Stimulated activated CD8-positive, alpha-beta memory T cell treated with anti-CD3 and anti-CD28 coated beads, Interleukin-12 subunit alpha, Interleukin-12 subunit beta, amount 100 ng/mL, for 1 hour (primary cell): ENCODE measurements at places on chromosomes 12 and 14.

GRCh38 chr14:68363466-68363842 is 429.4 kb downstream of the ZFP36L1 start:
- DNase-seq, result no peak

DNA sequence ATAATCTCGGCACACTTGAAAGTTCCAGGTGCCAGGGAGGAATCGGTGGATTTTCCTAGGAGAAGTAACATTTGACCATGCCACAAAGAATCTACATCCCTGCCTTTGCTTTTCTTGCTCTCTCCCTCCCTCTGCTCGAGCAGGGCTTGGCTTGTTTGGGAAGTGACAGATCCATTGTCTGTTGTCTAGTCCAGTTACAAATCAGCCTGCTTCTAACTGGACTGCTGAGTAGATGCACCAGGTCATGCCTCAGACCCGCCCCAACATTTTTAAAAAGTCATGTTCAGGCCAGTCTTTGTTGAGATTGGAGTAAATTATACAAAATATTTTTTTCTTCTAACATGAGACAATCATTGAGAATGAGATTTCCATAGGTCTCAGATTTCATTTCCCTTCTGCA is 153.4 kb downstream of the GCH1 start:
- DNase-seq, result no peak

DNA sequence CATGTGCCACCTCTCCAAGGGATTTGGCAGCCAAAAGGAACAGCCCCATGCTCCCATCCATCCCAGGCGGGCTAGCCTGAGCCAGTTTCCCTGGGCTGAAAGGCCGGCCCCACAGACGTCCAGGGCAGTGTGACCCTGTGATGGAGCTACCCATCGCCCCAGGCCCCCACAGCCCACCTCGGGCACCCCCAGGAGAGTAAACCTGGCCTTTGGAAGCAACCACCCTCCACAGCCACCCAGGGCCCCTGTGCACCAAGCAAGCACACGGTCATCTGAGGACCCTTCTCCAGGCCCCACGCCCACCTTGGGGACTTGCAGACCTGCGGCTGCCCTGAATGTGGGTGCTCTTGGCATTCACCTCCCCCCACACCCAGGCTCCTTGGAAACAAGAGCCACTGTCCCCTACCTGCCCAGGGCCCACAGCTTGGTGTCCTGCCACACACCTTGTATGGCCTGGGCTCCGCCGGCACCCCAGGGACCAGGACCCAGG is 8.4 kb downstream of the AHNAK2 start:
- DNase-seq, result no peak

GRCh38 chr12:129200576-129200975 is 347.3 kb downstream of the GLT1D1 start:
- no peak for DNase-seq

- no peak for DNase-seq
Measured at GRCh38 chr14:95499354-95499750, 17.1 kb downstream of the SYNE3 start.

- DNase-seq, result no peak
Measured at GRCh38 chr12:126342866-126343265, 1277.6 kb downstream of the AACS start.

- no peak for DNase-seq
Measured at GRCh38 chr14:99325016-99325415, 53.0 kb upstream of the BCL11B start.

DNA sequence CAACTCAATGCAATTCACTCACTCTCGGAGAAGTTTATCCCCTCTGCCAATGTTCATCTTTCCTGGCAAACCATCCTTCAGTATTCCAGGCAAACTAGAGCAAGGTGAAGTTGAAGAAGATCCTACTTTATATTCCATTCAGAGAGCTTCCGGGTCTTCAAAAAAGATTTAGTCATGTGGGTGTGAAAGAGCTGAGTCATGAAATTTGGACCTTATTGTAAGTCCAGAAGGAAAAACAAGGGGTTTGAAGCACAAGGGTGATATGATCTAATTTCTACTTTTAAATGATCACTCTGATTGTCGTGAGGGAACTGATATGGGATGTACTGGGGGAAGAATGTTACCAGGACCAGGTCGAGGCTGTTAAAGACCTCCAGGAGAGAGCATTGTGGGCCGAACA is 2.8 kb upstream of the PRH2 start:
- DNase-seq, result no peak

DNA sequence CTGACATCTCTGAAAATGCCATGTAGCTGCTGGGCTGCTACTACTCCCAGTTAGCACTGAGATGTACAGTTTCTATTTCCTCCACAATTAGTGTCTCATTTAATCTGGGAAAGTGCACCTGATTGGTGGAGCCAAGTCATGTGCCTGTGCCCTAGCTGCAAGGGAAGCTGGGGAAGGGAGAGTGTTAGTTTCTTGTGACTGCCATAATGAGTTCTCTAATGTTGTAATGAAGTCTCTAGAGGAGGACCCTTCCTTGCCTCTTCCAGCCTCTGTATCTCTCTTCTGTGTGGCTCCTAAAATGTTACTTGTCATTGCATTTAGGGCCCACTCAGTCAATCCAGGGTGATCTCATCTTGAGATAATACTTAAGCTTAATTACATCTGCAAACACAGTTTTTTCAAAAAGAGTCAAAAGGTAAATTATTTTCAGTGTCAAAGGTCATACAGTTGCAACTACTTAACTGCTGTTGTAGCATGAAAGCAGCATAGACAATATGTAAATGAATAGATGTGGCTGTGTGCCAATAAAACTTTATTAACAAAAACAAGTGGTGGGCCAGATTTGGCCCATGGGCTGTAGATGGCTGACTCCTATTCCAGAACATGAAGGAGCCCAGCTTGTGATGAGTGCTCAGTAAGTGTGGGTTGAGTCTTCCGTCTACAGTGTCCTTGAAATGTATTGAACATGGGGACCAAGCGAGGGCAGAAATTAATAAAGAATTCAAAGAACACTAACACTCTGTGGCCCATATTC is 137.2 kb upstream of the MAP1LC3B2 start:
- no peak for DNase-seq

DNA sequence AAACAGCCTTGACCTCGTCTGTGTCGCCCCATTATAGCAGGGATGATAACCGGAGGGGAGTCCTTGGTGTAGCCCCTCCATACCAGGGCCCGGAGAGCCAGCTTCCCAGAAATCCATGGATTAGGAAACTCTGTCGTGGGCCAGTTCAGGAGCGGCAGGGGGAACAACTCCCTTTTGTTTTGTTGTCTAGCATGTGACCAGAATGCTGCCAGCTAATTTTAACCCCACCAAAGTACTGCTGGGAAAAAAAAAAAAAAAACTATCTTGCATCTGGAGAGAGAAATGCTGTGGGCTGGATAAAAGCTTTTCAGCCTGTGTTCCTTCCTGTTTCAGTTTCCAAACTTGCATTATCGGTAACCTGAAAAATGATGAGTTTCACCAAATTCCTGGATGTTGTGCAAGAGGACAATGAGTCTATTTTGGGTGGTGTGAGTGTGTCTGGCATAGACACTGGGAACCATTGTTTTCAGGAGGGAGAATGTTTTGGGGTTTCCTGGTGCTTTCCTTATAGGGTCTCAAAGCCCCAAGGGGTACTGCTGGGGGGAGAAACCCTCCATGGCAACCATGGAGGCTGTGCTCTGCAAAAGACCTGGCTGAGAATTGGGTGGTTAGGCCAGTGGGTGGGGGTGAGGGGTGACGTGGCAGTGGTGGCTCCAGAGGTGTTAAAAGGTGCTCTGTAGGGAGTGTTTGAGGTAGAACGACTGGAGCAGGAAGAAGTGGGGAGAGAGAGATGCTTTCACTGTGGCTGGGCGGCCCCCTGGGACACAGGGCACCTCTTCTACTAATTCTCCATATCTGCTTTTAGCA is 14.9 kb upstream of the IRF2BPL start:
- no peak for DNase-seq

DNA sequence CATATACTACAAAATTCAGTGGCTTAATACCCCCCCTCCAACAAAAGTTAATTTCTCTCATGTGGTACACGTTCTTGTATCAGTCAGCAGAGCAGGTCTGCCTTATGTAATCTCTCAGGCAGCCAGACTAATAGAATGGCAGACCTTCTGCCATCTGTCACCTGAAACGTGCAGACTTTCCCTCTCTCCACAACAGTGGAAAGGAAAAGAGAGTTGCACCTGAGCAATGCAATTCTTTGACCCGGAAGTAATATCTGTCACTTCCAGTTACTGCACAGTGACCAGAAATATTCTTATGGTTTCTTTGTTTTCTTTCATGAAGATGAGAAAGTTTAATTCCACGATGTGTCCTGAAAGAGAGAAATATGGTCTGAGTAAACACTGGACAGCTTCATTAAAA is 14.4 kb downstream of the KERA start:
- no peak for DNase-seq

- no peak for DNase-seq
Measured at GRCh38 chr14:77474479-77475177, 16.7 kb downstream of the AHSA1 start.

DNA sequence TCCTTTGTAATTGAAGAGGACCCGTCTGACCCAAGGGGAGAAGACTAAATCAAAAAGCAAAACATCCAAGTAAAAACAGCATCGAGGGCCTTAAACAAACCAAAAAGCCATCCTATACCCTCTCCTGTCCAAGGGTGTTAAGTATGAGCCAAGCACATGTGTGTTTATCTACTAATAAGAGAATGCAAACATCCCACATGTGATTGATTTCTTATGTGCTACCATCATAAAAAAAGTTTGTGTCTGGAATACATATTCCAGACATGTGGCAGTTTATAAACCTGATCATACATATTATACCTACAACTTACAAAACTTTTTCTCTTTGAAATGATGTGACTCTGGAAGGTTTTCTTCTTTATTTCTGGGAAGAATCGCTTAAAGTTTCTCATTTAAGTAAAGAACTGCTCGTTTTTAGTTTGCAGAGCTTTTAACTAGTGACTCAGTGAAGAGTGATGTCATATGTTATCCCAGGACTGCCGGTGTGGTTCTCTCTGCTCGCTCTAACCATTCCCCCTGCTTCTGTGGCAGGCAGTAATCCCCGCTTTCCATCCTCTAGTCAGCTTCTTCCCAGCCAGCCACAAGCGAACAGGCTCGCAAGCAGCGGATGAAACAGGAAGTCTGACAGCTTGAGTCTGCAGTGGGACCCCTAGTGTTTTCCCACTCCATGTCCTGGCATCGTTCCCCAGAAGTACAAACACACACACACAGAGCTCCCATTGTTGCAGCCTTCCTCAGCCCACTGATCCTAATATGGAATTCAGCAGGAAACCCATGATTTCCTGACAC is 431 bp upstream of the RHOJ start:
- DNase-seq, result no peak

GRCh38 chr14:71208702-71209357 is 301.6 kb downstream of the PCNX1 start:
- no peak for DNase-seq

GRCh38 chr12:65532764-65533163 is 254.3 kb downstream of the MSRB3 start:
- DNase-seq, result no peak

GRCh38 chr12:14905269-14906004 is 19.8 kb upstream of the MGP start:
- DNase-seq, result no peak

- no peak for DNase-seq
Measured at GRCh38 chr12:109263439-109263838, 45.6 kb downstream of the FOXN4 start.

DNA sequence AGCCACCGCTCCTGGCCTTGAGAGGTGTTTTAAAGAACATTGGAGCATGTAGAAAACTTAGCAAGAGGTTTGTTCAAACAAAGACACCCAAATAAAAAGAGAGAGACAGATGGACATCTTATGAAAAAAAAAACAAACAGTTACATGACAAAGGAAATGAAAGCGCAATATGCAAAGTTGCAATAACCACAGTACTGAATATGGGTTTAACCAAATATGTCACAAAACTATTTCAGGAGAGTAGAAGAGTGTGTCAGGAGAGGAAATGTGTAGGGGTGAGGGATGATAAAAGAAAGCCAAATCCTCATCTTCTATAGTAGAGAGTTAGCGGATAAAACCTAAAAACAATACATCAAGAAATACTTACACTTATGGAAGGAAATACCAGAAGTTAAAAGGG is 98.4 kb downstream of the GTF2A1 start:
- DNase-seq, result no peak

DNA sequence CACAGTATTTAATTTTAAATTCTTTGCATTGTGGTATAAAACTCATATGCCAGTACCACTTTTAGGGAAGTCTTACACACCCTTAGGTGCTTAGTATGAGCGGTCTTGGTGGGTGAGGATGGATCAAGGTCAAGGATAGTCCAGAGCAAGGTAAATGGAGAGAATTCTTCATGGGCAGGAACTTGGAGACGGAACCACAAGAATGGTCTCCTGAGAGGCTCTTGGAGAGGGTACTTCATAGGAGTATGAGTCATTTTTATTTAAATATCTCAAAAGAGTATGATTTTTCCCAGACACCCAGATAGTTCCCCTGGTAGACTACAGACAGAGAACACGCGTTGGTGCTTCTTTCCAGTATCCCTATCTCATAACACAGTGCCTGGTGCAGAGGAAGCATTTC is 21.9 kb downstream of the HSPB8 start:
- no peak for DNase-seq

DNA sequence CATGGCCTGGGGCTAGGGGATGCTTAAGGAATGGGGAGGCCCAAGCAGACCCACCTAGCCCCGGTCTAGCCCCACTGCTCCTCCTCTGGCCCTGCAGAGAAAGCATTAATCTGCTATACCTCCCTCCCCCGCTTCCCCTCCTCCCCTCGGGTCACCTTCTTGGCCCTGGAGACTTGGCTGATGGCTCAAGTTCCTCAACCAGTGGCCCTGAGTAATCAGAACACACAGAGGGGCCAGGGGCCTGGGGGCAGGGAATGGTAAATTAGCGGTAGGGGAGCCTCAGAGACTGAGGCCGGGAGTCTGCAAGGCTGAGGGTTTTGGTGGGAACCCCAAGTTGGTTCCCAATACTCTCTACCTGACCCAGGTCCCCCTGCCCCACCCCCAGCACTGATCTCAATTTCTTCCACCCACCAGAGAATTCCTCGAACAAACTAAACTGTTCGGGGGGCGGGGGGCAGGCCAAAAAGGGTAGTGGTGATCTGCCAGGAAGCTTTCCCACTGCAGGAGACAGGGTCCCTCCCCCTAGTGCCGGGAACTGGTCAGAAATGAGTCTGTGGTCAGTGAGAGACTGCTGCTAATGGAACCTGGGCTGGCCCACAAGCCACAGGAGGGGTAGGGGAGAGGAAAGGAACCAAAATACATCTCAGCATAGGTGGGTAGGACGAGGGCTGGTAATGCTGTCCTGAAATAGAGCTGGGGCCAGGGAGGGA is 12.8 kb upstream of the SMARCD1 start:
- no peak for DNase-seq

DNA sequence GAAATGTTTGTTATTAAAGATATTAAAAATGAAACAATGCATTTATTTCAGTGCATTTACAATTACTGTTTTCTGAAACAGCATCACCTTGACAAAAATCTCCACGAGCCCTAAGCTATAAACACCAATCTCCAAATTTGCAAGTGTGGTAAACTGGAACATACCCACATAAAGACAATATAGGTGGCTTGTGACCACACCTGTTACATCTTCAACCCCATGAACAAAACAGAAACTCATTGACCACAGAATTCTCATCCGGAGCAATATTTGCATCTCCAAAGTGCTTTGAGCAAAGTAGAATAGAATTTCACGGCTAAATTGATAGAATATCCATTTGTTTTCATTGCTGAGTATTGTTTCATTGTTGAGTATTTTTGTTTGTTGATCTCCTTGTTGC is 375.2 kb upstream of the FLRT2 start:
- DNase-seq, result no peak

GRCh38 chr12:42094277-42094676 is 50.4 kb downstream of the GXYLT1 start:
- peak; percentile 0 for DNase-seq

- no peak for DNase-seq
Measured at GRCh38 chr12:91178139-91178561, 4.5 kb downstream of the DCN start.
